Endothelial cell of umbilical vein (primary cell): ENCODE measurements at places on chromosomes 12 and 14.

DNA sequence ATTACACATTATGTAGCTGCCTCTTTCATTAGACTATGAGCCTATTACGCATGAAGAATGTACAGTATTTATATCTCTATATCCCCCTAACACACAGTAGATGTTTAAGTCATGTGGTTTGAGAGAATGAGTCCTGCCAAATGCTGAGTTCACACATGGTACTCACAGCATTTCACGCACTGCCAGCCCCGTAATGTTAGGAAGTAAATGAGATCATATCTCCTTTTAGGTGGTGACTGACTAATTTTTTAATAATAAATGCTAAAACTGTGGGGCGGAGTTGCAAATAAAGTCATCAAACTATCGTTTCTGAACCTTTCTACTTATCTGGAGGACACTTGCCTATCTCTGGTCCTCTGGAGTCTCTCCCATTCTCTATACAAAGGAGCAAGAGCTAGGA, 343.8 kb downstream of the ADAMTS20 start:
- no peaks in the 10 kb centered on the region for H3K4me1 ChIP-seq
- H3K36me3 ChIP-seq, result no peaks in the 10 kb centered on the region
- H3K4me3 ChIP-seq, result no peak overlapping the region
- H3K27ac ChIP-seq, result no peak overlapping the region

- no peak for DNase-seq
- H3K4me3 ChIP-seq, result no peak overlapping the region
- H3K36me3 ChIP-seq, result no peaks in the 10 kb centered on the region
- no peak overlapping the region for H3K27ac ChIP-seq
- peaks cover 10% of the 10 kb centered on the region for H3K4me1 ChIP-seq
These were observed 11.8 kb downstream of the P2RX7 start for GRCh38 chr12:121144416-121144914.

DNA sequence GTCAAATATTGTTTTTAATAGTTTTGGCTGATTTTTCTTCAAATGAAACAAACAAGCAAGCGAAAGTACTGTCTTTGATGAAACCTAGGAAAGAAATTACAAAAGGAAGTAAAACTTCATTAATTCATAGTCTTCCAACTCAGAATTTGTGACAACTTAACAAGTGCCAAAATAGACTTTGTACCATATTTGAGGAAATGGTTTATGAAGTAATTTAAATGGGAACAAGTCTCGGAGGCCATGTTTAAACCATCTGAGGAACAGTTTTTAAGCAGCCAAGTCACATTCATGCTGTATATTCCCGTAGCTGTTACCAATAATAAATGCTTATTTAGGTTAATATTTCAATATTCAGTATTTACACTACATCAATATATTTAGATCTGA, 745 bp upstream of the ARHGDIB start:
- H3K4me3 ChIP-seq, result peak overlapping the region; percentile 78
- peak overlapping the region; percentile 80 for H3K27ac ChIP-seq
- DNase-seq, result peak; percentile 58
- H3K27me3 ChIP-seq, result no peaks in the 10 kb centered on the region

DNA sequence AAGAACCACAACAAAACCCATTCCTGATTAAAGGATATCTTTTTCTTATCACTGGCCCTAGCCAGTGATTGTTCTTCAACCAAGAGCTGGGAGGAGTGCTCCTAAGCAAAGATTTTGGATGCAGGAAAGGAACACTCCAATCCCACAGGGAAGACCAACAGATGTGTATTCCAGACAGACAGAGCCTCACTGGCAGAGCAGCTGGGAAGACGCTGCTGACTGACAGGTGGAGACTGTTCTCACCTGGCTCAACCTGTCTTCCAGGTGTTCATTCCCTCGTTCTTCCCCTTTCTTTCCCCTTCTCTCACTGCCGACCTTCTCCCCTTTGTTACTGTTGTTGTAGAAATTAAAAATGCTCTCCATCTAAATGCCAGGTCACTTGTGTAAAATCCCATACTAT, 89.7 kb upstream of the CCDC198 start:
- no peak overlapping the region for H3K4me3 ChIP-seq
- H3K27me3 ChIP-seq, result no peaks in the 10 kb centered on the region
- DNase-seq, result no peak
- H3K27ac ChIP-seq, result no peak overlapping the region

DNA sequence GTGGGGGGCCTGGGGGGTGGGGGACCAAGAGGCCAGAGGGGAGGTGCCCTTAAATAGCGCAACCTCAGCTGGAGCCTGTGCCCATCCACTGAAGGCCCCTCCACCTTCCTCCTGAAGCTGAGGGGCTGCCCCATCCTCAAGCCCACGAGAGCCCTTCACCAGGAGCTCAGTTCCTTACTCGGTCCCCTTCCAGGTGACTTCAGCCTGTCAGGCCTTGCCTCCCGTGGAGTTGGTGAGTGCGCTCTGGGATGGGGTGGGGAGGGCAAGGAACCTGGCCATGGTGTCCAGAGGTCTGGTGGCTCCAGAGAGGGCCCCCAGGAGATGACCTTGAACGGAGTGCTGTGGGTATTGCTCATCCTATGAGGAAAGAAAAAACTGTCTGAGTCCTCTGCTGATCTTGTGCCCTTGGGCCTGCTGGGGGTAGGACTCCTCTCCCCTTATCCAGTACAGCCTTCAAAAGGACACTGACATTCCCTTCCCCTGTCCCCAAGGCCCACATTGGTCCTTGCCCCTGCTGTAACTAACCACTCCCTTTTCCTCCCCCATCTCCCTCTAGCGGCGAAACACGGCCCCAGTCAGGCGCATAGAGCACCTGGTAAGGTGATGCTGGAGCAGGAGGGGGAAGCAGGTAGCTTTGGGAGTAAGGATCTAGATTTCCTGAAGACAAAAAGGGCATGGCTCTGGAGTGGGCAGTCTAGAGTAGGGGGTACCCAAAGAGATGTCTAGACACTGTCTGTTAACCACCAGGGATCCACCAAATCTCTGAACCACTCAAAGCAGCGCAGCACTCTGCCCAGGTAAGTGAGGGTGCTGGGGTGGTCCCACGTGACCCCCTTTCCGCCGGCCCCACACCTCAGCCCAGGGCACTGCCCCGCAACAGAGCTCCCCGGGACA, 3.6 kb downstream of the TNS2 start:
- no peaks in the 10 kb centered on the region for H3K27me3 ChIP-seq
- H3K4me3 ChIP-seq, result peak overlapping the region; percentile 37
- H3K4me1 ChIP-seq, result peaks cover 50% of the 10 kb centered on the region
- peak; percentile 34 for DNase-seq
- H3K36me3 ChIP-seq, result peaks cover 25% of the 10 kb centered on the region
- no peak overlapping the region for H3K27ac ChIP-seq

DNA sequence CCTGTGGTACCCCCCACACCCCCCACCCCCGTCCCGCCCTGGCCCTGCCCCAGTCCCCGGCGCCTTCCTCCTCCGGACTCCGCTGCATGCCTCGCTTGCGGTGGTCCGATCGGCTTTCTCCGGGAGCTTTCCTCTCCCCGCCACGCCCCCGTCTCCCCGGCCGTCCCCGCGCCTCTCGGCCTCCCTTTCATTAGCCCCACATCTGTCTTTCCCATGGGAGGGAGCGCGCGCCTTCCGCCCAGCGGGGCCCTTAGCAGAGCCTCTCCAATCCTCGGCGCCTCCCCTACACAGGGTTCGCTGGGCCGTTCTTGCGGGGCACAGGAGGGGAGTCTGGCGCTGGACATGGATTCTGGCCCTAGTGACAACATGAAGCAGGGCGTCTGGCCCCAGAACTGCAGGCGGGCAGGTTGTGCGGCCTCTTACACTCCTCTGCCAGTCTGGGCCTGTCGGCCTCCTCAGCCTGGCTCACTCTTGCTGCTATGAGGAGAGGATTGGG, 1.5 kb upstream of the EFS start:
- no peak for DNase-seq
- H3K27me3 ChIP-seq, result peaks cover 47% of the 10 kb centered on the region
- H3K27ac ChIP-seq, result no peak overlapping the region
- H3K4me1 ChIP-seq, result no peaks in the 10 kb centered on the region

DNA sequence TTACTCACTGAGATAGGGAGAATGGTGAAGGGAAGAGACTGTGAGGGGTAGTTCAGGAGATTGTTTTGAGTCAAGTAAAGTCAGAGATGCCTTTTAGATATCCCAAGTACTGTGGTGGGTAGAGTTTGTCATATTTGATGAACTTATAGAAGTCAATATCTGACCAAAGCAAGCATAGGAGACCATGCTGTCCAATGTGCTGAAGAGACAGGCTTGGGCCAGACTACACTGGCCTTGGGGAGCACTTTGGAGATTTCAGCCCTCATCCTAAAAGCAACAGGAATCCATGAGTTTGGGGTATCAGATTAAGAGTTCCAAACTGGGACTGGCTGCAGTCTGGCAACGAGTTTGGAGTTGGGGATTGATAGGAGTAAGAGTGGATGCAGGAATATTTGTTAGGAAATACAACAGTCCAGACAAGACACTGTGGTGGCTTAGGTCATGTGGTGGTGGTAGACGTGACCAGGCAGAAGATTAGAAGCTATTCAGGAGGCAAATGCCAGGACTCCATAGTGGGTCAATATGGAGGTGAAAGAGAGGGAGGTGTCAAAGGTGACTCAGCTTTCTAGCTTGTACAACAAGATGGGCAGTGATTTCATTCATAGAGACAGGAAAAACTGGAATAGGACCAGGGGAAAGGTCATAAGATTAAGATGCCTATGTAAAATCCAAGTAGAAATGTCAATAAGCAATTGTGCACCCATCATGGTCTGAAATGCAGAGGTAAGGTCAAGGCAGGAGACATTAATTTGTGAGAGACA, 81.9 kb downstream of the FAR2 start:
- no peak for DNase-seq
- H3K27me3 ChIP-seq, result no peaks in the 10 kb centered on the region
- H3K4me3 ChIP-seq, result no peak overlapping the region
- H3K4me1 ChIP-seq, result peaks cover 42% of the 10 kb centered on the region
- no peak overlapping the region for H3K27ac ChIP-seq
- no peaks in the 10 kb centered on the region for H3K36me3 ChIP-seq

DNA sequence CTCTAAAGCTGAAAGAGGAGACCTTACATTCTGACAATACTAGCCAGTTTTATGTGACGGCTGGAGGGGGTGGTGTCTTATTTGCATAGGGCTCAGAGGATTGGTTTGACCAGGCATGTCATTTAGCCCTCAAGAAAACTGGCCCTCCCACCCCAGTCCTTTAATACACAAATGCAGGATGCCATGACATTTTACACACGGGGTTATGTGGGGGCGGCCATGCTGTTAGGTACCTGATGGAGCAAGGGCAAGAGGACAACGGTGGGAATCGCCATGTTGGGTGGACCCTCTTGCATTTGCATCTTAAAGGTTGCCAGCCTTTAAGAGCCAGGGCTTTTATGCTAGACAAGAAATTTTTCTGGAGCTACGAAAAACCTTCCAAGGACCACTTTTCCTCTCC, 23.3 kb downstream of the MDM2 start:
- no peak for DNase-seq
- H3K27ac ChIP-seq, result no peak overlapping the region
- H3K4me3 ChIP-seq, result no peak overlapping the region

DNA sequence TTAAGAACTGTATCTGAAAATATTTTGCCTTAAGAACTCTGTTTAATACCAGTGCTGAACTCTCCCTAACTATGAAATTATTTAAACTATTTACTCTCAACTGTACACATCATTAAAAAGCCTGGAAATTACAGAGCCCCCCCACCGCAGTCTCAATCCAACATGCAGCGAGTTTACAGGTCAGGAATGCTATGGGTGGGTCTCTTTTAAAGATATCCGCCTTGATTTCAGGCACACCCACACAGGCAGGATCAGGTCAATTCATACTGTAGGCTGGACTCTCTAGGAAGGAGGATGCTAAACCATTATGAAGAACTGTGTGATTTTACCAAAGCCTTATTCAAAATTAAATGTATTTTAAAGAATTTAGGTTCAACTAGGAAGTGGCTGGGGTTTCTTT, 16.5 kb downstream of the SPTLC2 start:
- no peak overlapping the region for H3K4me3 ChIP-seq
- H3K36me3 ChIP-seq, result peaks cover 5% of the 10 kb centered on the region
- DNase-seq, result no peak

DNA sequence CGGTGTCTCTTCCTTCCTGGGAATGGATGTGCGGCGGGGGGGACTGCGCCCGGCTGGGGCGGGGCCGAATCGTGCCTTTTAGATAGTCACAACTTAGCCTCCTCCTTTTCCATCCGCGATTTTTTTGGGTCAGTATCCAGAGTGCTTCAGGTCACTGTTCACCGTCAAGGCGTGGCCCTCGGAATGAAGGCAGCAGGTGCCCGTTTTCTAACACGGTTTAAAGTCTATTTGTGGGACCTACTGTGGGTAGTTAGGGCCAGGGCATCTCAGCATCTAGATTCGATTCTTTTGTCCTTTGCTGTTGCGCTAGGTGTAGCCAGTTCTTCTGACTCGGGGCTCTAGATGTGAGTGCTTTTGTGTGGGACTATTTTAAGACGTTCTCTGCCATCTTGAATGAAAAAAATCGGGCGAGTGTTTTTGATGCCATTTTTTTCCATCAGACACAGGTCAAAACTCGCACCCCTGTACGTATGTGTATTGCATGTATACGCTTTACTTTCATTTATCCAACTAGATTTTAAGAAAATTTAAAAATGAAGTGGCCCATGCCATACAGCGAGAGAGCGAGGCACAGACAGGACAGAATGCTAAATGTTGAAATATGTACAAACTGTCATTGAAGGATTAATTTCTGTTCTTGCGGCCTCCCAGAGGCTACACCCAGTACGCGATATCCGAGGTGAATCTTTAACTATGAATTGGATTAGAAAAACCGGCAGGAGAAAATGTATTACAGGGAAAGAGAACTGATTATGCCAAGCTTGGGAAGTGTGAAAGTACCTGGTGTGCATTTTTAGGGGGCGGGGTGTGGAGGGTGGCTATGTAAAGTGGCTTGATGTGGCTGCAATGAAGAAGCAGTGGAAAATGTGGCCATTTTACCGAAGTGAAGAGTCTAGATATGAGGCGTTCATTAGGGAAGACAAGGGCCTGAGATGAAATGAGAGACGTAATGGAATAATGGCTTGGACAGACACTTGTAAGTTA, 835 bp downstream of the VEZT start:
- H3K27me3 ChIP-seq, result no peaks in the 10 kb centered on the region
- no peaks in the 10 kb centered on the region for H3K36me3 ChIP-seq
- peak overlapping the region; percentile 88 for H3K27ac ChIP-seq
- H3K4me1 ChIP-seq, result peaks cover 28% of the 10 kb centered on the region
- H3K4me3 ChIP-seq, result peak overlapping the region; percentile 96
- peak; percentile 81 for DNase-seq

GRCh38 chr14:50116966-50117365, 594 bp upstream of the VCPKMT start:
- no peaks in the 10 kb centered on the region for H3K27me3 ChIP-seq
- peak overlapping the region; percentile 29 for H3K4me3 ChIP-seq
- H3K27ac ChIP-seq, result peak overlapping the region; percentile 73
- no peak for DNase-seq
- H3K4me1 ChIP-seq, result peaks cover 17% of the 10 kb centered on the region
- peaks cover 8% of the 10 kb centered on the region for H3K36me3 ChIP-seq
